ENCODE measurements at places on chromosomes 16 and 17.
A peak's percentile ranks its signal among the peaks of the same experiment; 100 is the strongest.

- DNase-seq: peak; percentile 7
Observed at GRCh38 chr16:3131755-3132377, 3.0 kb upstream of the ZNF213 start.

- peak; percentile 60 for DNase-seq
Observed at GRCh38 chr17:81537343-81537855, 9.2 kb downstream of the FSCN2 start.

DNA sequence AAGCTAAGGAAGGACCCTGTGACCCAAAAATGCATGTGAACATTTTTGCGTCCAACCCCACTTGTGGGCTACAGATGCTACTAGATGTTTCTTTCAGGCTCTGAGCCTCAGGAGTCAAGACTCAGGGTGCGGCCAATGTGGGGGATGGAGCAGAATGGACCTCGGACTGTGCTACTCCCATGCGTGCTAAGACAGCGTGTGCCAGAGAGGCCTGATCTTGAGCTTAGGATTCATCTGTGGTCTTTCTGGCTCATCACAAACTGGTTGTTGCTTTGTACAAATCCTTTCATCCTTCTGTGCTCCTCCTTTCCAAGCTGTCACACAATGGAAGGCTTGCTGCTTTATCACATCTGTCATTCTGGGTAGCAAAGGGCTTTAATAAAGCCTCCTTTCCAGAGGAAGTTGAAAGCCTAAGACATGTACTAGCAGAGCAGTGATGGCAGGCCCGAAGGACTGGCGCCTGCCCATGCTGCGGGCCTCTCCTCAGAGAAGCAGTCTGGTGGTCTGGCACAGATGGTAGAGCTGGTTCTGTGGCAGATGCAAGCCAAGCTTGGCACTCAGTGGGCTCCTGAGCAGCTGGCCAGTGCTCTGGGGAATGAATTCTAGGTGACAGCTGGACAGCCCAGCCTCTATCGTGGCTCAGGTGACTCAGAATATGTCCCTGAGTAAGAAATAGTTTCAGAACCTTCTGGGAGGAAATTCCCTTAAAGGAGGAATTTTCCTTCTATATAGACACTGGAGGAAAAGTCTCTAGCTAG, 27.8 kb downstream of the COG4 start:
- no peak for DNase-seq

DNA sequence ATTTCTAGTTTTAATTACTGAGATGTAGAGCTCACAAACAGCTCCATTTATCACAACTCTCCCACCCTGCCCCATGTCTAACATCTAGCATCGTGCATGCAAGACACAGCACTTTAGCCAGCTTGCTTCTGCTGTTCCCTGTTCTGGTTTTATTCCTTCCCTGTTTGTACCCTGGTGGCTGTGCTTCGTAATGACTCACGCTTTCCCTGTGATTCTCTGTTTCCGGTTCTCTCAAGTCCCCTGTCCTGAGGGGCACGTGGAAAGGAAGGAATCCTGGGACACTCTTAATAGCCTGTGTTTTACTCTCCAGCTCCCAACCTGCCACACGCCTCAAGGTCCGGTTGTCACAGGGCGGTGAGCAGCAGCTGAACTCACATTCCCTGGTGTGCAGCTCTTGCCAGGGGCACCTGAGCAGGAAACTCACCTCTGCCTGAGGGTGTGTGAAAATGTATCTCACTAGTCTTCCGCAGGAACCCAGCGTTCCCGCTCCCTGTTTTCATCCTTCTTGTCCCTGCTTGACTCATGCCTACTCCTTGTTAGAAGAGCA, 10.6 kb downstream of the SHISA6 start:
- no peak for DNase-seq

GRCh38 chr16:64150193-64150592, 971.7 kb downstream of the CDH11 start:
- no peak for DNase-seq

GRCh38 chr17:57408071-57408811, 151.9 kb downstream of the MSI2 start:
- DNase-seq: peak; percentile 54

- no peak for DNase-seq
Observed at GRCh38 chr16:12090151-12090530, 113.6 kb downstream of the SNX29 start.

- no peak for DNase-seq
Observed at GRCh38 chr16:84218176-84218823, 21.5 kb downstream of the KCNG4 start.

GRCh38 chr17:50534222-50534978, 1.9 kb downstream of the EPN3 start:
- DNase-seq: no peak

Data from SHP77 treated with DMSO at 0.1 percent for 48 hours (cell line).